Mesothelial cell of epicardium (in vitro differentiated cells): ENCODE measurements at places on chromosomes 3 and 15. TPM values are rescaled to one million over a fixed set of nuclear protein-coding genes. Genes with fewer than 3 reads are reported as not detected.

DNA sequence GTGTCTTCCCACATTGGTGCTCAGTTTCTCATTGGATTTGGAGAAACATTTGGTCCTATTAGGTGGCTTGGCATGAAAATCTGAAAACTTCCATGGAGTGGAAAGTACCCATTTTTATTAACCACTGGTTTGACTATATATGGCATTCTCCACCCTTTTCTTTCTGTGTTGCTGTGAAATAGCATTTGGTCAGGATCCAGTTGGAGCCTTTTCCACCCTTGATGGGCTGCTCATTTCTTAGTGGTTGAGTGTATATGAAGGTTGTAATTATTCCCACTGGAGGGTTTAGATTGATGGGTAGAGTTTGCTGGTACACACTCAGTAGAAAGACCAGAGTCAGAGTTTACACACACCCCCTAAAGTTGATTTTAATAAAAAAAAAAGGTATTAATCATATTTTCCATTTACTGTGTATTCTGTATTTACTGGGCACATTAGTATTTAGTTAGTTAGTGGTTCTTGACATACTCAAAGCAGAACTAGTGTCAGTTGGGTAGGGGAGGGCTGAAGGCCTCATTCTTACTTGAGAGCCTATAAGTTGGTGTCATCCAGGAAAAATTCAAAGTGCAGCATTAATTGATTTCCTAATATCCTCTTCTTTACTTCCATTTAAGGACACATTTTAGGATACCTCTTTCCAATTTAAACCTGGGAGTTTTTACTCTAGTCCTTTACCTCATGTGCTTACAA, 69.5 kb downstream of the FLNB start:
- no peak for DNase-seq

DNA sequence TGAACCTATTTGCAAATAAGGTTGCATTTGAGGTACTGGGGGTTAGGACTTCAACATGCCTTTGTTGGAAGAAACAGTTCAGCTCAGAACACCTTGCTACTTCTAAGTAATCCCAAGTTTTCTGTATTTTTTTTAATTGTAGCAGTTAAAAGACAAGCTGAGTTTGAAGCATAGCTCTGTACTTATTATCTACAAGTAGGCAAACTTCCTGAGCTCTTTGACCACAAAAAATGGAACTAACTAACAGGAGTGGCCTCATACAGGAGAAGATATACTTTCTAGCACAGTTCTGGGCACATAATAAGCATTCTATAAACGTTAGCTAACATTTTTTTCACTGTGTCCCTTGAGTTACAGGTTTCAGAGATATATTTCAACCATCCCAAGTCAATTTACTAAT, 159.2 kb downstream of the CHST2 start:
- no peak for DNase-seq

DNA sequence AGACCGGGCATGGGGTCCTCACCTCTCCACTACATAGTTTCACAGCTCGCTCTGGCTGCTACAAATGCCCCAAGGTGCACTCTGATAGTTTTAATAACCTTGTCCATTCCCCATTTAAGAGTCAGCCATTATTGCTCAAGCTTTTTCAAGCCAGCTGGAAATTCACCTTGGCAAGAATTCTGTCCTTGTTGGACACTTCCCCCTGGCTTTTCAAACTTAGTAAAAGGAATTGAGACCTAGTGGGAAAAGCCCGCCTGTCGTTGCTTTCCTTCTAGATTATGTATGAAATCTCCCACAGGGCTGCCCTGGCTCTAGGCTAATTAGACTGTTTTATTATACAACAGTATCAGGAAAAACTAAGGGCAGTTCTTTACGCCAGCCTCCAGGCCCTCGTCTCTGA, 293.7 kb upstream of the GADL1 start:
- no peak for DNase-seq

- DNase-seq = no peak
These were observed 454.9 kb downstream of the IL5RA start for GRCh38 chr3:2655229-2655701.

DNA sequence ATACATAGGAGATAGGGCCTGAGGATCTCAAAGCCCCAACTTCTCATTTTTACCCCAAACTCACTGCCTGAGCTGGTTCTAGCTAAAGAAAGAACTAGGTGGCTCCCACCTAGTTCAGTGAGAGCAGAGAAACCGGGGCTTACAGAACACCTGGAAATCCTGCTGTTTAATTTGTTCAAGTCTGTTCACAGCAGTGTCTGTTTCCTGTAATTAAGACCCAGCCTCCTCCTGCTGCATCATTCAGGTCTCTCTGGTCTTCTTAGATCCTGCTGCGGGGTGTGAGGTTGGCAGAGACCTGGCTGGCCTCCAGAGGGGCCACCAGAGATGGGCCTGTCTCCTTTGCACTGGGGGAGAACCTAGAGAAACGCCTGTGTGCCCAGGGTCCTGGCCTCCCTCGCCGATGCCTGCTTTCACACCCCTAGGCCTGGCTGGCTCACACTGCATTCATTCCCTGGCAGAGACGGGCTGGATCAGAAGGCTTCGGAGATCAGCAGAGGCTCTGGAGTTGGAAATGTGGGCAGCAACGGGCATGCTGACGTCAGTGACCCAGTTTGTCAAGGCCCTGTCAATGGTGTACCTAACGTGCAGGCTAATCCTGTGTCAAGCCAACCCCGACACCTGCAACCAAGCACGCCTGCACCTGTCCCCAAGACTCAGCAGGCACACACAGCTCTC, 4.9 kb upstream of the CHRNA3 start:
- DNase-seq = no peak

DNA sequence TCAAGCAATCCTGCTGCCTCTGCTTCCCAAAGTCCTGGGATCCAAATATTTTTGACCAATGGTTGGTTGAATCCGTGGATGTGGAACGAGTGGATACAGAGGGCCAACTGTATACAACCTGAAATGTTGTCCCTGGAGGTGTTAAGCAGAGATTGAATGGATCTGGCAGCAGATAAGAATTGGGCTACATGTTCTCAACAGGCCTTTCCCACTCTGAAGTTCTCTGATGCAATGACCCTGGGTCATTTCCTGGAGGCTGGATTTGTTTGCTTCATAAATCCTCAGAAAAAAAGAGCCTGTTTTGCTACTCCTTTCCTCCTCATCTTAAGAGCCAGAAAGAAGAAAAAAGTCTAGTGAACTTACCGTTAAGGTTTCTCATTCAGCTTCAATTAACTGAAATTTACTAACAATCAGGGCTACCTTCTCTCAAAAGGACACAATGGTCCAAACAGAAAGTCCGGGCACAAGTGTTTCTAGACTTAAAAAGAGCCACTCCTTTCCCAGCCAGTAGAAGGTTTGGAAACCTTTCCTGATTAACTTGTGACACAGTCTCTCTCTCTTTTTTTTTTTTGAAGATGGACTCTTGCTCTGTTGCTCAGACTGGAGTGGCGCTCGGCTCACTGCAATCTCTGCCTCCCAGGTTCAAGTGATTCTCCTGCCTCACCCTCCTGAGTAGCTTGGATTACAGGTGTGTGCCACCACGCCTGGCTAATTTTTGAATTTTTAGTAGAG, 6.5 kb downstream of the ARHGEF3 start:
- no peak for DNase-seq

- no peak for DNase-seq
These were observed 806.6 kb downstream of the SQOR start for GRCh38 chr15:46441294-46442062.

DNA sequence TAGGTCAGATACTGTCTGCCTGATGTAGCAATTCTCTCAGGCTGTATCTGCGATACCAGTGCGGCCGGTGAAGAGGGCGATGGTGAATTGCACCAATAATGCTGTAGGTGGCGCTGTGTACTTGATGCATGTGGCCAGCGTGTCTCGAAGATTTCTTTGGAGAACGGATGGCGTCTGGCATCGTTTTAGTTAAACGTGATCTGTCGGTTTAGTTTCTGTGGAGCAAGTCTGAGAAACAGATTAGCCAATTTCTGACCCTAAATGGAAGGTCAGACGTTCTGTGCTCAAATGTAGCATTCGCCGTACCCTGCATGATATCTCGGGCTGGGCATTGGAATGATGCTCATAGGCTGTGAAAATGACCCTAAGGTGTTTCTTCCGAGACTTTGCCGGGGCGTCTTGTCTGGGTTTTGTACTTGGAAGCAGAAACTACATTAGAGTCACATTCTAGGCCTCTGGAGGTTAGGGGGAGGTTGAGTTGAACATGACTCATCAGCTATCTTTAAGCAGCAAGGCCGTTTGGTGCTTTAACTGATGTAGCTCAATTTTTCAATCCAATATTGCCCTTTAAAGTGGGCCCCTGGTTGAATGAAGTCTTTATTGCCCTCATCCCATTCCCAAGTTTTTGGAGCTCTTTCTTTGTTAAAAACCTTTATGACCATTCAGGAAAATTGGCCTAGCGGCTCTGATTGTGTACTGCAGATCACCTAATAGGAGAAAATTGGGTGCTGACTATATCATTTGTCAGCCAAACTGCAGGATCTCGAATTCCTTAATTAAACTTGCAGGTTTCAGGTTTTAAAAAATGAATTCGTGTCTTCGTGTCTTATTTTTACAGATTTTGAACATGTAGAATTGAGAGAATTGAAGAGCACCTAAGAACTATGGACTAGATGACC, 80.0 kb downstream of the SQOR start:
- DNase-seq = peak; percentile 71

The CHST2 gene
- total RNA-seq = 11.8 to 13.4 TPM (median 12.6 TPM) in 3 replicates

The THSD4 gene
- total RNA-seq = 82.0 to 93.9 TPM (median 83.4 TPM) in 3 replicates

The DPPA4 gene
- 86.2 to 89.3 TPM (median 87.7 TPM) in 3 replicates for total RNA-seq

The GOLGA8H gene
- total RNA-seq = 0.29 to 0.51 TPM (median 0.47 TPM) in 3 replicates

The LRRC2 gene
- total RNA-seq = 0.87 to 1.7 TPM (median 0.97 TPM) in 3 replicates
